ENCODE measurements at places on chromosomes 16 and 17.

- DNase-seq = no peak
Measured at GRCh38 chr17:69561462-69561861, 147.0 kb downstream of the MAP2K6 start.

- DNase-seq = peak; percentile 23
Measured at GRCh38 chr17:64355536-64356303, 34.9 kb downstream of the PECAM1 start.

DNA sequence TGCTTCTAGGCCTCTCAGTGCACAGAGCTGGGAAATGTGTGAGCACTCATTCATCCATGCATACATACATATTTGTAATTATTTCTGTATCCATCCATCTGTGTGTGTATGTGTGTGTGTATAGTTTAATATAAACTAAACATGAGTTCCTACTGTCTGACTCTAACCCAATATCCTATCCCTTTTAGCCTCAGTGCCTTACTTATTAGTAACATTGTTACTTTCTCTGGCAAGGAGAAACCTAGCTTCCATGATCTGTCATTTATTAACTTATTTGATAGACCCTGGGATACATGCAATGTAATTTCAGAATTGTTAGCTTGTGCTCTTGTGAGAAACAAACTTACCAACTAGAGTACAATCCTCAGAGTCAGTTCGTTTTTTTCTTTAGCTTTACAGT lies 59.0 kb upstream of the WSCD1 start:
- no peak for DNase-seq

DNA sequence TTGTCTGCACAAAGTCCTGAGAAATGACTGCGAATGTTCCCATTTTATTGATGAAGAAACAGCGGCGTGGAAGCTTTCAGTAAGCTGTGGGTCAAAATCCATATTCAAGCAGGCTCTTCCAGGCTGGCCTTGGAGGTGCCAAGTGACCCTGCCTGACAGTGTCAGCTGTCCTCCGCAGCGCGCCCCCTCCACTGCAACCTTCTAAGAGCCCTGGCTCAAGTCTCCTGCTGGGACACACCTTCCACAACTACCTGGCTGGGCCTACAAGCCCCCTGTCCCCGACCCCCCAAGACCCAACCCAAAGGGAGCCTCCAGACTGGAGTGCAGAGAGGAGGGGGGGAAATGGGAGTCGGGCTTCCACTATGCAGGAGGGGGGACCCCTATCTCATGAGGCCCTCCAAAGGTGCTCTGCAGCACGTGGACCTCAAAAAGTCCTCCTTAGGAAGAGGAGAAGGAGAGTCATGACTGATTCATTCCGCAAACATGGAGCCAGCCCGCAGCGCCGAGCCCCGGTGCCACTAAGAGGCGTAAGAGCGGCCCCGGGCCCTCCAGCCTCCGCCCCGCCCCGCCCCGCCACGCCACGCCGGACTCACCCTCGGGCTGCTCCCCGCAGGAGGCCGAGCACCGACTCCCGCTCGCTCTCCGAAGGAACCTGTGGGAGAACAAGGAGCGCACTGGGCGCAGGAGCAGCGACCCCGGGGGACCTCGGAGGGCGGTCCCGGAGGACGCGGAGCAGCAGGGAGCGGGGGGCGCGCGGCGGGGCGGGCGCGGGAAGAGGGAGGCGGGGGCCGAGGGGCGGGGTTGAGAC lies 574 bp downstream of the MPP3 start:
- peak; percentile 90 for DNase-seq

- DNase-seq = no peak
Measured at GRCh38 chr17:48637323-48638260, 11.4 kb upstream of the HOXB9 start.

DNA sequence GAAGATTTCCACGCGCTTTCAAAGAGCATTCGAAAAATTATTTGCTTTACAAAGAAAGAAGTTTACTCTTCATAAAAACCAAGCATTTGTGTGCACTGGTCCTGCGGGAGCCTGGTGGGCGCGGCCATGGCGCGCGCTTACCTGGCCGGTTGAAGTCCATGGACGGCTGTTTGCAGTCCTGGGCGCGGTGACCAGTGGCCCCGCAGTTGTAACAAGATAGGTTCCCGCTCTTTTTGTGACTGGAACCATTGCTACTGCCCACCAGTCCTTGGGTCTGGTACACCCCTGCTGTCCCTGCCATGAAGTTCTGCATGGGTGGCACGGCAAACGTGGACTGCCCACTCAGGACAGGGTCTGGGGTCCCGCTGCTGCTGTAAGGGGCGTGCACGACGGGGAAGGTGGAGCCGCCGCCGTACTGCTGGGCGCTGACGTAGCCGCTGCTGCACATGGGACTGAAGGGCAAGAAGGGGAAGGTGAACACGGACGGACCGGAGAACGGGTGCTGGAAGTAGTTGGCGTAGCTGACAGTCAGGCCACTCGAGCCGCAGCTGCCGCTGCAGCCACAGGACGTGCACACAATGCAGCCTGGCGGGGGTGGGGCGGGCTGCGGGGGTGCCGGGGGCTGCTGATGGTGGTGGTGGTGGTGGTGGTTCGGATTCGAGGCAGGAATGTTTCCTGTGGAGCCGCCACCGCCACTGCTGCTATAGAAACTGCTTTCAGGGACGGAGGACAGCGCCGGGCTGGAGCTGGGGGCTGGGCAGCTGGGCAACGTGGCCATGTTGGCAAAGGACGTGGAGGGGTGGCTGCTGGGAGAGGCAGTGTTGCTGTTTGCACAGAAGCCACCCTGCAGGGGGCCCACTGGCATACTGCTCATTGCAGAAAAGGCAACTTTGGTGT lies 19.5 kb downstream of the MAP1LC3B start:
- DNase-seq = no peak

- peak; percentile 34 for DNase-seq
Measured at GRCh38 chr16:55257966-55258613, 65.9 kb upstream of the IRX6 start.

DNA sequence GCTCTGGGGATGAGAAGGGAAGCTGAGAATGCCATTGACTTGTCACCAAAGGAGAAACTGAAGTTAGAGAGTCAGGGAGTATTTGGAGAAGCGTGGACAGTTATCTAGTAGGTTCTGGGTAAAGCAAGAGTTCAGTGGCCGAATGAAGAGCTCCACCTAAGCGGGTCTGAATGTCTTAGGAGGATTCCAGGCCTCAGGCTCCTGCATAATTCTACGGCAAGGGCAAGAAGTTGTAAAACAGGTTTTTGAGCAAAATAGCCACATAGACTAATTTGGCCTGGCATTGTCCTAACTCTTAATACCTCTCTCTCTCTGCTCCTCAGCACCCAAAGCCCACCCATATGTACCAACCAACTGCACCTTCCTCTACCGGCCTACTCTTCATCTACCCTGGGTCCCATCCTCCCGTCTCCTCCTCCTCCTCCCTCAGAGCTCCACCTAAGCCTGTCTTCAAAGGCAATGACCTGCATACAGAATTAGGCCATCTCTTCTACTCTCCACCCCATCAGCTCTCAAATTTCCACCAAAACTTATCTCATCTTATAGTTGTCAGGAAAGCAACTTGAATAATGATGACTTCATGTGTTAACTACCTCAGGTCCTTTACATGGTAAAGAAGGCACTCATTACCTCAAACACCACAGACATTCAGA lies 42.0 kb upstream of the KCNJ2 start:
- no peak for DNase-seq

DNA sequence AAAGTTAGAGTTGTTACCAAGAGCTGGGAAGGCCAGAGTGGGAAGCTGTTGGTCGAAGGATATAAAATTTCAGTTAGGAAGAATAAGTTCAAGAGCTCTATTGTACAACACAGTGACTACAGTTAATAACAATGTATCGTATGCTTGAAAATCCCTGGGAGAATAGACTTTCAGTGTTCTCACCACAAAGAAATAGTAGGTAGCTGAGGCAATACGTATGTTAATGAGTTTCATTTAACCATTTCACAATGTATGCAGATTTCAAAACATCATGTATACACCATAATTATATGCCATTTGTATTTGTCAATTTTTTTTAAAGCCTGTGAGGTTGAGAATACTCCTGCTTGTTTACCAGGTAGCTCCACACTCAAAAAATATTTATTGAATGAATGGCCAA lies 41.5 kb upstream of the MYOCD start:
- DNase-seq = no peak

DNA sequence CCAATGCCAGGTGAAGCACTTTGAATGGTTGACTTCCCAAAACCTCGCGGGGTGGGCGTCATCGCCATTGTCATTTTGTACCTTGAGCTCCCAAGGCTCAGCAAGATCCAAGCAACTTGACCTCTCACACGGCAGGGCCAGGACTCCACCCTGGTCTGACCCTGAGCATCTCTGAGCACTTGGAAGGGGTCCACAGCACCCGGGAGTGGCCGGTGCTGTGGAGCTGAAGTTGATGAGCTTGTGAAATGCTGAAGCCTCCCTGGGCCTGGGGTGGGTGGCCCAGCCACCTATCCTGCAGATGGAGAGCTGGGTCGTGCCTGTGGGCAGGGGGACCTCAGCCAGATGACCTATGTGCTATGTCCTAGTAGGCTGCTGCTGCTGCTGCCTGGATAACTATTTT lies 283.3 kb upstream of the FOXF1 start:
- no peak for DNase-seq

DNA sequence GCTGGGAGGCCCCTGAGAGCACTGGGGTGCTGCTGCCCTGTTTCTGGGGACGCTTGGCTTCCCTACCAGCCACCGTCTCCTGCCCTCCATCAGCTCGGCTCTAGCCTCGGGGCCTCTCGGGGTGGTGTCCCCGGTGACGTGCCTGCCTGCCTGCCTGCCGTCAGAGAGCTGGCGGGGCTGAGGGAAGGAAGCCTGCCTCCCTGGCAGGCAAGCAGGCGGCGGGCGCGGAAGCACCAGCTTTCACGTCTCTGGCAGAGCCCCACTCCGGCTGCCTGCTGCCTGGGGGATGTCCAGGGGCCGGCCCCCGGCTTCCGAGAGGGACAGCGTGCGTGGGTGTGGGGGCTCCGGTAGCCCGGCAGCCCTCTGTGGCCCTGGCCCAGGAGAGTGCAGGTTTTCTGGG lies 9.3 kb downstream of the CENPX start:
- no peak for DNase-seq

DNA sequence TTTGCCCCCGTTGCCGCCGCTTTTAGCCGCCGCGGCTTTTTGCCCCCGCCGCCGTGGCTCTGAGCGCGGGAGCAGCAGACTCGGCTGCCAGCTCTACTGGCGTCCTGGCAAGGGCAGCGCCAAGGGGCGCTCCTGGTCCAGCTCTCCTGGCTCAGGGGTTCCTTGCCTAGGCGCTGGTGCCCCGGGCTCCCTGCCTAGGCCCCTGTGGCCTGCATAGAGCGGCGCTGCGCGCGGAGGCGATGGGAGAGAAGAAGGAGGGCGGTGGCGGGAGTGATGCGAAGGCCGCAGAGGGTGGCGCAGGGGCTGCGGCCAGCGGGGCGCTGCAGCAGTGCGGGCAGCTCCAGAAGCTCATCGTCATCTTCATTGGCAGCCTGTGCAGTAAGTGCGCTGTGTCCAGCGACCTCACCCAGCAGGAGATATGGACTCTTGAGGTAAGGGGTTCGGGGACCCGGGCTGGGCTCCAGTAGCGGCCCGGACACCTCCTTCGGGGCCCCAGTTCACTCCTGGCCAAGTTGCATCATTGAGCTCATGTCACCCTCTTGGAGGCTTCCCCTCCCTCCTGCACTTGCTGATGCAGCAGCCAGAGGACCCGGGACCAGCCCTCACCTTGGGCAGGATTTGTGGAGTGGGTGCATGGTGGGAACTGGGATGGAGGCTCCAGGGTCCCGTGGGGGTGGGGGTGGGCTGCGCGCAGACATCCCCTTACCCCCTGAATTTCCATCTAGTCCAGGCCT lies 1344.4 kb downstream of the TP53TG3F start:
- peak; percentile 11 for DNase-seq

- no peak for DNase-seq
Measured at GRCh38 chr16:85918436-85918835, 19.5 kb downstream of the IRF8 start.

DNA sequence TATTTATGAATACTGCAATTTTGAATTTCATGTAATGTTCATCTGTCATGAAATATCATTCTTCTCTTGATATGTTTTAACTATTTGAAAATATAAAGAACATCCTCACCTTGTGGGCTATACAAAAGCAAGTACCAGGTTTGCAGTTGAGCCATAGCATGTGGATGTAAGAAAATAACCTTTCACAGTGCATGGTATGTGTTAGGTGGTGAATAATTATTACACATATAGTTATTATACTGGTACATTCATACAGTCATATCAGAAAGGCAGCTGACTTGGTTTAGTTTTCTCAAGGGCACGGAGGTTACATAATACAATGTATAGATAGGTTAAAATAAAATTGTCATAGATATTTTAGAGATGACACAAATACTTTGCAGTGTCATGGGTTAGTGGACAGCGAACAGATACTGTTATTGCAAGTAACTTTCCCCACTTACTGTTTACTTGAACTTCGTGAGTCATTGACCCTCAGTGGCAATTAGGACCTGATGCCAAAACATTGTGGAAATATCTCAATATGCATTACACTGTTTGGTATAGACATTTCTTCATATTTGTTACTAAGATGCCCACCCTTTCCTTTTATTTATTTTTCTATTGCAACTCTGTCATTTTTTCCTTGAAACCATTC lies 445.4 kb upstream of the GOT2 start:
- no peak for DNase-seq

- no peak for DNase-seq
Measured at GRCh38 chr16:78396046-78396445, 296.6 kb downstream of the WWOX start.

- DNase-seq = no peak
Measured at GRCh38 chr17:50035945-50036344, 20.0 kb upstream of the ITGA3 start.

DNA sequence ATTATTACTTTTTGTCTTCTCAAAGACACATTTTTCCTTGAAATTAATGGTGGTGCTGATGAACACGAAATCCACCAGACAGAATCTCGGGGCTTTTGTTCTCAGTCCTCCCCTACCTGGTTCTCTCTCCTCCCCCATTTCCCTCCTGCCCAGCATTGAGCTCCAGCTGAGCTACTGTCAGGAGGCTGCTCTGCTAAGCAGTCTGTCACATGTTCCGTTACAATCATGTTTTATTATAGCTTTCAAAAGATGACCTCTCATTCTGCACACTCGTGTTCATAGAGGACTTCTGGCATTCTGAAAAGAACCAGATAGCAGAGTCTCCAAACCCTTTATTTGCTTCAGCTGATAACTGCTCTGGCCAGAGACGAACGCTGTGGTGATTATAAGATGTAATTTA lies 732.5 kb upstream of the RBFOX1 start:
- no peak for DNase-seq

DNA sequence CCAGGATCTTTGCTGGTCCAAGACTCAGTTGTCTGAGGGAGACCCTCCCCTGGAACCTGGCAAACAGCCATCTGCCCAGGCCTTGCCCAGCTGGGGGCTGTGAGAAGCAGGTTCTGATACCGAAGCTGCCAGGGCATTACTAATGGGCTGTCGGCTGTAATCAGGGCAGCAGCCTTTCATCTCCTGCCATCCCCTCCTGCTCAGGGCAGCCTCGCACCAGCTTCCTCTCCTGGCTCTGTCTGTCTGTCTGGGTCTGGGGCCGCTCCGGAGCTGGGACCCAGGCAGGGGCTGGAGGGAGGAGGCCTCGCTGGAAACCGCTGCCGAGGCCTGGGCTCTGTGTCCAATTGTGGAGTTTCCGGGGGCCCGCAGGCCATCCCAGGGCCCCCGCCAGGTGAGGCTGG lies 21.6 kb upstream of the BRD7 start:
- DNase-seq = no peak

GRCh38 chr17:76000016-76000754 lies 470 bp upstream of the CDK3 start:
- peak; percentile 97 for DNase-seq

- peak; percentile 81 for DNase-seq
Measured at GRCh38 chr17:82097184-82097918, 685 bp downstream of the FASN start.

Measured in D341Med (cell line).